ENCODE measurements at places on chromosomes 13 and 19.

- no peak for DNase-seq
Measured at GRCh38 chr13:112714376-112715174, 24.7 kb downstream of the ATP11A start.

DNA sequence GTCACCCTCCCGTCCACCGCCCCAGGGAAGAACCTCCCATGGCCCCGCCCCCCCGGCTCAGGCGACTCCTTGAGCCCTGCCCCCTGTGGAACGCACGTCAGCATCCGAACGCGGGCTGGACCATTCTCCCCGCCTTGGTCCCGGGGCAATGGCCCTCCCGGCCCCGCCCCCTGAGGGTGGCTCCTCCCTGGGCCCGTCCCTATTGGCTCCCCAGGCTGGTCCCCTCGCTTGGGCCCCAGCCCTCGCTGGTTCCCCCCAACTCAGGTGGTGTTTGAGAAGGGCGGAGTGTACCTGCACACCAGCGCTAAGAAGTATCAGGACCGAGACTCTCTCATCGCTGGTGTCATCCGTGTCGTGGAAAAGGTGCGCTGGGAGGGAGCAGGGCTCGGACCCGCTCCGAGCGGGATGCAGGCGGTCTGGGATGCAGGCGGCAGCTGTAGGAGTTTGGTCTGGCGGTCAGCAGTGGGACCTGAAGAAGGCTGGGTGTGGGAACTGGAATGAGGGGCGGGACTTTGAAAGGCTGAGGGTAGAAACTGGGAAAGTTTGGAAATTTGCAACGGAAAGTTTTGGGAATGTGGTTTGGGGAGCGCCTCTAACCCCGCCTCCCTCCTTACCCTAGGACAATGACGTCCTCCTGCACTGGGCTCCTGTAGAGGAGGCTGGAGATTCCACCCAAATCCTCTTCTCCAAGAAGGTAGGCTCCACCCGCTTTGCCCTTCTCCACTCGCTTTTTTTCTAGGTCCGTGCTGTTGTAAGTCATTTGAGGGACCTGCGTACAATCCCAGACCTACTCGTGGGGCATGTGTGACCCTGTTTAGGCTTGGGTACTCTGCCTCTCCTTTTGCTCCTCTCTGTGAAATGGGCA lies 609 bp downstream of the TBC1D17 start:
- peak; percentile 97 for DNase-seq

DNA sequence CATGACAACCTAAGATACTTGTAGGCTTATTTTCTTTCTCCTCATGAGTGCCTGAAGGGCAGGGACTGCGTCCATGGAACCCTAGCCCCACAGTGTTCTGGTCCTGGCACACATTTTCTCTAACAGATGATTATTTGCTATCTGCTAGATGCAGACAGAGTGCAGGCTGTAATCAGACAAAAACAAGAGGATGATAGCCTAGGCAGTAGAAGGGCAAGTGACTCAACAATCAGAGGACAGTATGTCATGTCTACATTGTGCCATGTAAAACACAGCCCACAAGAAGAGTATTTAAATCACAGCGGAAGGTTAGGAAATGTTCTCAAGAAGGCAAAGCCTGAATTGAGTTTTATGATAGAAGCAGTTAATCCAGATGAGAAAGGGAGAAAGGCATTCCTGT lies 29.3 kb downstream of the MIPEP start:
- DNase-seq: no peak

GRCh38 chr13:25777509-25777908 lies 274.3 kb downstream of the SHISA2 start:
- no peak for DNase-seq

DNA sequence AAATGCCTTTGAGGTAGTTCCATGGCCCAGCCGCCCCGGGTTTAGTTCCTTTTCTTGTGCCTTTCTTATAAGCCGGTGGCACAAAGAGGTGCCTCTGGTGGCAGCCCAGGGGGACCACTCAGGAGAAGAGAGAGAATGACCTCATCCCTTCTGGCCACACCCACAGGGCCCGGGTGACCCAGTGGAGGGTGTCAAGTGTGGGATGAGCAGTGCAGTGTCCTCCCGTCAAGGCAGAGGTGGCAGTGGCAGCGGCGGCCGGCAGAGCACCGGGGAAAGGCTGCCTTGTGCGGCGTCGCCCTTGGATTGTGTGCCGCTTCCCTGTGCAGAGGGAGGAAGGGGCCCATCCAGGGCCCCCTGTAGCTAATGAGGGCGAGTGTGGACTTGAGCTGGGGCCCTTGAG lies 47.9 kb downstream of the KDM4B start:
- DNase-seq: no peak

GRCh38 chr13:87538366-87539052 lies 132.7 kb upstream of the SLITRK5 start:
- DNase-seq: no peak

DNA sequence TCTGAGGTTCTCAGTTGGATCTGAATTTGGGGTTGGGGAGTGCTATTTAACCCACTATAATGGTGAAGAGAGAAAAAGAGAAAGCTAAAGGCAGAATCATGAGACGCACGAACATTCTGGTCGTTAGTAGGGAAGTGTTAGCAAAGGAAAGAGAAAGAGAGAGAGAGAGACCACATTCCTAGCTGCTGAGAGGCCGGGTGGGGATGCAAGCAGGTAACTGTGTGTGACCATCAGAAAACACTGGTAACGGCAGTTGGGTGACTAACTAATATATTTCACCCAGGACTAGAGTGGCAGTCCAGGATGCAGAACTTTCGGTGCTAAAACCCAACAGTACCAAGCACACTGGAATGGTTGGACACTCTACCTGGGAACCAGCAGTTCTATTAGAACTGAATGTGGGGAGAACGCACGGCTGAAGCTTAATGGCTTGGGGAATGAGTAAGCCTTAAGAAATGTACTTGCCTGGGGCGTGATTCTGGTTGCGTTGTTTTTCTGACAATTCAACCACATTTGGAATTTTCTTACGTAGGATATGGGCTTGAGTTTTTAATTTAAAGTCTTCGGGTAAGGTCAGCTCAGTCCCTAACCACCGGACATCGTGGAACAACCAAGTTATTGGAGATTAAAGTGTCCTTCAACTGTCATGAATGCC lies 130.2 kb downstream of the DNAJC15 start:
- DNase-seq: no peak

DNA sequence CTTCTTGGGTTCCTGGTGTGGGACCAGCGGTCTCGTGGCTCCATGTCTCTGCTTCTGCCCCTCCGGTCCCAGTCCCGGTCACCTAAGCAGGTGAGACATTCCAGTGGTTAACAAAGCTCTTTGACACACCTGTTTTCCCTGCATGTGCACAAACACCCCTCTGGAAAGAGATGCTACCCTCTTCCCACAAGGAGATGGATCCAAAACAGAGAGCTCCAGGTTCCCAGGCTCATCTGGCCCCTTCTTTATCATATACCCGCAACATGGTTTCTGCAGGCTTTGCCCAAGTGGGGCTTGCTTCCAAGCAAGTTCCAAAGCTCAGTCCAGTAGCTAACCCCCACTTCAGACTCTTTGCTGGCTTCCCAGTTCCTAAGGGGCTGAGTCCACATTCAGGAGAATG lies 17.8 kb downstream of the PEG3 start:
- DNase-seq: no peak

- DNase-seq: no peak
Measured at GRCh38 chr13:110576736-110577476, 15.4 kb upstream of the RAB20 start.

DNA sequence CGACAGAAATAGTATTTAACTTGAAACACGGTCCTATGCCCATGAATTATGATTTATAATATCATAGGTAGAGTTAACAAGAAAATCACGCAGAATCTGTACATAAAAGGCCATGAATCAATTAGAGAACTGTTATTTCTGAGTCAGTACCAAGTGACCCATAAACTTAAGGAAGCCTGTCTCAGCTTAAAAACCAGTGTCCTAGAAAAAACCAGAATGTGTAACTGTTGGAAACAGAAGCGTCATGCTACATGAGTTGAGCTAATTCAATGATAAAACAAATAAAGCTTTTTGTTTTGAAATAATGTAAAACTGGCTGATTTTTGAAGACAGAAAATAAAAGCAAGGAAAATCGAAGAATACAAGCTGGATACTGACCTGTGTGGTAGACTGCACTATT lies 34.8 kb upstream of the SGCG start:
- no peak for DNase-seq

DNA sequence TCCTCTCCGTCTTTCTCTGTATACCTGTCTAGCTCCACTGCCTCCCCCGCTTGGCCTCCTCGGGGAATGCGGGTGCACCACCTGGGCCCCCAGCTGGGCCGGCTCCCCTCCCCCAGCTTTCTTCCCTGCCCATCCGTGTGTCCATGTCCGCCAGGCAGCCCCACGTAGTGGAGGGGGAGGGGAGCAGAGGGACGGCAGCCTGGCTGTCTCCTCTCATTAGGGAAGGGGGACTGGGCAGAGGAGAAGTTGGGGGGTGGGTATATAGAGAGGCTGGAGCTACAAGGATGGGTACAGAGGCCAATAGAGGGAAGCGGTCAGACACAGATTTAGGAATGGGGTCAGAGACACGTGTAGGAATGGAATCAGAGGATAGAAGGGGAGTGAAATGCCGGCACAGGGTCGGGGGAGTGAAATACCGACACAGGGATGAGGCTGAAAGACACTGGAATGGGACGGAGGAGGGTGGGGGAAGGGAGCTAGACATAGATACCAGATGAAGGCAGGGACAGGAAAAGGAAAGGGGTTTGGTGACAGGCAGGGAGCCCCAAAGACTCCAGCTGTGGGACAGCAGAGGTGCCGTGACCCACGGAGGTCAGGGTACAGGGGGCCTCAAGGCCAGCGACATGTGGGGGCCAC lies 2.8 kb downstream of the NECTIN2 start:
- peak; percentile 29 for DNase-seq

DNA sequence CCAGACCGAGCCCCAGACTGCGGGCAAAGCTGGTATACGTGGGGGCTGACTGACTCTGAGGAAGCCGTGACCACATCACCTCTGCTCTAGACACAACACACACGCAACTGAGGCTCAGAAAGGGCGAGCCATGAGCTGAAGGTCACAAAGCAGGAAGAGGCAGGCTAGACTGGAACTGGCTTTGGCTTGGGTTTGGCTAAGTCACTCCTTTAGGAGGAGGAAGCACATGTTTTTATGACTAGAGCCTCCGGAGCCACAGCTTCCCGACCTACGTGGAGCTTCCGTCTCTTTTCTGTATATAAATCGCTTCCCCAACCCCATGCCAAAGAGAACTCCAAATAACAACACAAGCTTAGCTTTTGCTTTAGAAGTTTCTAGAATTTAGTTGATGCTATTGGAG lies 48.0 kb downstream of the RFX2 start:
- no peak for DNase-seq

DNA sequence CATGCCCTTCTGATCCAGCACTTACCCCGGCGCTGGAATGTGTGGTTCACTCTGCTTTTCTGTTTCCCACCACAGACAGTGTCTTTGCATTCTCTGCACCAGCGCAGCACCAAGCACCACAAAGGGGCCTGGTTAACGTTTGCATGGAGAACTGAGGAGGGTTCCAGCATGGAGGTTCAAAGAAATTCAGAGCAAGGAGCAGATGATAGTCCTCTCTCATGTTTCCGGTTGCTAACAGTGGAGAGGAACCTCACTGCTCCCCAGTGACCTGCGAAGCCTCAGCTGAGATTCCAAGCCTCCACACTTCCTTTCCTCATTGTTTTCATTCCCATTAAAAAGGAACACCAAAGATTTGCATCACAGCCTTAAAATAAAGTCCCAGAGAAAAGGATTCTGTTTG lies 99.7 kb downstream of the STARD13 start:
- no peak for DNase-seq

GRCh38 chr13:27242702-27243101 lies 8.7 kb upstream of the RPL21 start:
- DNase-seq: no peak

DNA sequence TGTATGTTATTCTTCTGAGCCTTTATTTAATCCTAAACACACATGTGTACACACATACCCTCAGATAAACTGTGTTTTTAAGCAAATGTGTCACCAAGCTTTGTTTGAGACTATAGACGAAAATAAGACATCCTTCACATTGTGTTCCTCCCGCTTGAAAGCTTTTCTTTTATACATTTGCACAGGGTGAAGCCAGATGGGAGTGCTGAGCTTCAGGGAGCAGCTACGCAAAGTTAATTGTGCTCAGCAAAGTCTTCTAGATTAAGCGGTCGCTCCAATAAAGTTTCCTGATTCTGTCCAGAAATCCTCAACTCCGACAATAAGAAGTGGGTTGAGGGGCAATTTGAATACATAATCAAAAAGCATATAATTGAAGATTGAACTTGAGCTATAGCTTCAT lies 117.2 kb upstream of the ARGLU1 start:
- DNase-seq: no peak

DNA sequence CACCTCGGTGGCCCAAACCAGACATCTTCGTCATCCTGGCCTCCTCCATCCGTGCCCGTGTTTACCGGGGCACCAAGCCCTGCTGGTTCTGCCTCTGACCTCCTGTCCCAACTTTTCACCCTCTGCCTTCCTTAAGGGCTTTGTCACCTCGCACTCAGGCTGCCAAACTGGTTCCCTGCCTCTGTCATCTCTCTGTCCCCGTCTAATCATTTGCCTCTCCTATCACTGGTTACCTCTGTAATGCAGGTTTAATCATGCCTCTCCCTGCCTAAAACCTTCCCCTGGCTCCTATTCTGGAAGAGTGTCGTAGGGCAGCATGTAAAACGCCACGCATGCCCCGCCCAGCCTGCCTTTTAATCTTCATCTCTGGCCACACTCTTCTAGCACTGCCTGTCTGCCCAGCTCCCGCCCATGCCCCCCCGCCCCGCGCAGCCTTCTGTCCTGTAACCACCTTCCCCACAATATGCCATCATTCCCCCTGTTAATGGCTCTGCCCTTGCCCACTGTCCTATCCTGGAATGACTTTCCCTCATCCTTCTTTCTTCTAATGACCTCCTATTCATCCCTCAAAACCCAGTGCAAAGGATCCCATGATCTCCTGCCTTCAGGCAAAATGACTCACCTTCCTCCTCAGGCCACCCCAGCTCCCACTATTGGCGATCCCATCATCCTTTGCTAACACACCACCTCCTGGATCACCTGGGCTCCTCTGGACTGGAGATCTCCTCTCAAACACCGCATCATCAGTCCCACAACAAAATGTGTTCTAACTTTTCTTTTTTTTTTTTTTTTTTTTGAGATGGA lies 66.7 kb downstream of the PEX11G start:
- no peak for DNase-seq

GRCh38 chr19:13037161-13037560 lies 41.9 kb downstream of the NFIX start:
- DNase-seq: no peak

Measured in hindlimb muscle (tissue), 1 donor.